ENCODE measurements at places on chromosomes 7 and 10.

- peak; percentile 44 for DNase-seq
Measured at GRCh38 chr7:34165927-34166550, 260.7 kb downstream of the BMPER start.

DNA sequence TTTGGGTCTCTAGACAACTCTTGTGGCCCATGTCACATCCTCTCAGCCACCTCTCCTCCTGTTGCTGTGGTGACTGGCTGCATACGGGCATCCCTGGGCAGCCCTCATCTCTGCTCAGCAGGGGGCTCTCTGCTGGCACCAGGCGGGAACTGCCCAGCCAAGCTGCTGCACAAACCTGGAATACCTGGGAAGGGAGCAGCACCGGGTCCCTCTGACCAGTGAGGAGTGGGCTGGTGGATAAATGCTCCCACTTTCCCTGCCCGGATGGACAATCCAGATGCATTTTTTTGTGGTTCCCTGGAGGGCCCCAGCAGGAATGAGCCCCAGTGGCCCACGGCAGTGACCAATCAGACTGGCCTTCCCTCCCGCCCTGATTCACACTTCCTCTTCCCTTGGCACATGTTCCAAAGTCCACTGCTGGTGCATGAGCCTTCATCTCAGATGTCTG, 21.9 kb downstream of the GRID1 start:
- DNase-seq, result peak; percentile 28

GRCh38 chr10:61763778-61764177, 101.0 kb downstream of the CABCOCO1 start:
- DNase-seq, result no peak

DNA sequence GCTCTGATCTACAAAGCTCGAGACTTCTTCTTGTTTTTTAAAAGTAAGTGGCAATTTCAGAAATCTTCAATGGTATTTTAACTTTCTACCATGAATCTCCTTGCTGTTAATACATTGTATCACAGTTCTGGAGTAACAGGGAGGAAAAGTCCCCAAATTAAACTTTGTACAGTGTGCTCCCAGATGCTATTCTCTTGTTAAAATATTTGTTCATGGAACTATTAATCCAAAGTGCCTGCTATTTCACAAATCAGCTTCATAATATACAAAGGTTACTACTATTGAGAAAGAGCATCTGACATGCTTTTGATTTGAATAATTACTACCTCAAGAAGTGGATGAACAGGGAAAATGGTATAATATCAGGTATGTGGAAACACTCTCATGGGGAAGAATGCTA, 36.6 kb downstream of the SIRT1 start:
- DNase-seq, result no peak

DNA sequence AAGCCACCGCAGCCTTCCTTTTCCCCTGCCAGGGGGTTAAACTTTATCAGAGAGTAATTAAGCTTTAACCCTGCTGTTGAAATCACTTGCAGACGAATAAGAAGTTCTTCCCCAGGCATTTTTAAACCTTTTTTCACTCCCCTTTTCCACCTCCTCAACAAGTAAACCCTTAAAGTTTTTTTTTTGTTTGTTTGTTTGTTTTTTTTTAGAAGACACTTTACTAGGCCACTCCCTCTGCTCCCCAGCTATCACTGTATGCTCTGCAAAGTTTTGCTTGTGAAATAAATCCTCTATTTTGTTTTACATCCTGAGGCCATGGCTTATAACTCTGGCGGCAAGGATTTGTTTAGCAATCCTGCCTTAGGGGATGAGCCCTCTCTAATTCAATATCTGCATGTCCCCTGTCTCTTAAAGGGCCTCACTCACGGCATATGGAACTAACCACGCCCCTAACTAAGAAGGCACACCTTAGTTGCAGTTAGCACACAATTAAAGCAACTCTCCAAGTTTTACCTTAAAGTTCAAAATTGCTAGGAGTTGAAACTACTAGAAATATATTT, 1354.7 kb upstream of the LRRTM3 start:
- DNase-seq, result peak; percentile 65

- no peak for DNase-seq
Measured at GRCh38 chr10:123909426-123909825, 17.8 kb upstream of the CPXM2 start.

- DNase-seq, result peak; percentile 92
Measured at GRCh38 chr7:31122649-31123058, 70.5 kb downstream of the ADCYAP1R1 start.

- no peak for DNase-seq
Measured at GRCh38 chr10:14179251-14179650, 151.5 kb downstream of the FRMD4A start.
